Osteocyte (in vitro differentiated cells): ENCODE measurements at places on chromosomes 12 and 14.

- no peak for DNase-seq
- H3K36me3 ChIP-seq = no peaks in the 10 kb centered on the region
- H3K4me1 ChIP-seq = no peaks in the 10 kb centered on the region
- no peak overlapping the region for H3K4me3 ChIP-seq
Measured at GRCh38 chr12:101414533-101415119, 7.1 kb upstream of the ARL1 start.

GRCh38 chr12:131856366-131857097, 28.3 kb downstream of the MMP17 start:
- H3K36me3 ChIP-seq = no peaks in the 10 kb centered on the region
- DNase-seq = no peak
- peaks cover 25% of the 10 kb centered on the region for H3K4me1 ChIP-seq
- H3K4me3 ChIP-seq = no peak overlapping the region
- H3K27ac ChIP-seq = no peak overlapping the region

GRCh38 chr12:74801625-74802024, 264.0 kb downstream of the ATXN7L3B start:
- no peak overlapping the region for H3K27ac ChIP-seq
- no peaks in the 10 kb centered on the region for H3K36me3 ChIP-seq
- H3K4me3 ChIP-seq = no peak overlapping the region
- H3K4me1 ChIP-seq = no peaks in the 10 kb centered on the region

DNA sequence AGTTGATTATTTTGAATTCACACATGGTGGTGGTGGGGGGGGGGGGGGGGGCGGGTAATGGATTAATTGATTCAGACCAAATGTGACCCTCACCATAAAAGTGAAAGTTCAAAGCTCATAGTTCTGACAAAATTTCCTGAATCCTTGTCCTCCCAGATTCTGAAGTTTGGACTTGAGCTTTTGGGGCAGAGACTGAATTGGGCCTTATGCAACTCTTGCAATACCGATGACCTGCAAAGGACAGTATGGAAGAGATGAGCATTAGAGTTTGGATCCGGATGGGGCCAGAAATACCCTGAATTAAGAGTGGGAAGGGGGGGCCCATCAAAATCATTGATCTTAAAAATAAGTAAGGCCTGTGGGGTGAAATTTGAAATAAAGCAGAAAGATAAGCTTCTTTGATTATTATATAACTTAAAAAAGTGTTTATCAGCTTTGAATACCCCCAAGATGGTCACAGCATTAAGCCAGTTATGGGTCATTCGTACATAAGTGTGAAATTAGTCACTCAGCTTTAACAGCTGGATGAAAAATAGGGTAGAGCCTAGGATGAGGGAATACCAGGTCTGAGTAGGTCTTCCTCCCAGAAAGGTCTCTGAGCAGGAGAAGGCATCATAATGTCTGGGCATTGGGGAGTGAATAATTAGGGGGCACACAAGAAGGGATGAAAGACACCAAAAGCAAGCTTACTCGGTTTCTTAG, 2.1 kb upstream of the PYGL start:
- H3K36me3 ChIP-seq = no peaks in the 10 kb centered on the region
- peaks cover 29% of the 10 kb centered on the region for H3K4me1 ChIP-seq
- H3K4me3 ChIP-seq = no peak overlapping the region
- no peak for DNase-seq

DNA sequence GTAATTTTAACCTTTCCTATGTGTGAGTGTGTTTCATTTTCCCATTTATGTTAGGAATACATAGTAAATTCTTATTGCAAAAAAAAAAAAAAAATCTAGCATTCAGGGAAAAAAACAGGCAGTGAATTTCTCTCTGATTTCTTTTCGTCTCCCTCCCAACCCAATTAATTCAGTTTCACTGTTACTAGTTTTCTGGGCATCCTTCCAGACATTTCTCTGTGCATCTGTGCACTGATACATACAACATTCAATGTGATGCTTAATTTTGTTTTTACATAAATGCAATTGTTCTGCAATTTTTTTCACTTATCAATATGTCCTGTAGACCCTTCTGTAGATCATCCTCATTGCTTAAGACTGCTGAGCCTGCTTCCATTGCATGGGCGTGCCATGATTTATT, 694.3 kb upstream of the TBX3 start:
- H3K36me3 ChIP-seq = peaks cover 1% of the 10 kb centered on the region
- H3K4me3 ChIP-seq = no peak overlapping the region
- no peak overlapping the region for H3K27ac ChIP-seq
- peaks cover 29% of the 10 kb centered on the region for H3K27me3 ChIP-seq

GRCh38 chr12:26623136-26623535, 209.9 kb downstream of the ITPR2 start:
- no peak for DNase-seq
- no peak overlapping the region for H3K27ac ChIP-seq
- H3K4me1 ChIP-seq = no peaks in the 10 kb centered on the region
- H3K36me3 ChIP-seq = peaks cover 22% of the 10 kb centered on the region

GRCh38 chr14:81765651-81766275, 232.1 kb upstream of the SEL1L start:
- H3K27me3 ChIP-seq = no peaks in the 10 kb centered on the region
- no peak overlapping the region for H3K27ac ChIP-seq
- H3K36me3 ChIP-seq = no peaks in the 10 kb centered on the region

- no peaks in the 10 kb centered on the region for H3K4me1 ChIP-seq
- H3K27ac ChIP-seq = no peak within 1 kb of the TSS
- H3K36me3 ChIP-seq = no peaks in the 10 kb centered on the region
- H3K27me3 ChIP-seq = peaks cover 3% of the 10 kb centered on the region
Measured at GRCh38 chr12:69698769-69699540, at the start of gene BEST3. TSS of gene BEST3 (minus strand) at chr12:69699303. CDS start at chr12:69697798, 1,505 bp downstream.

DNA sequence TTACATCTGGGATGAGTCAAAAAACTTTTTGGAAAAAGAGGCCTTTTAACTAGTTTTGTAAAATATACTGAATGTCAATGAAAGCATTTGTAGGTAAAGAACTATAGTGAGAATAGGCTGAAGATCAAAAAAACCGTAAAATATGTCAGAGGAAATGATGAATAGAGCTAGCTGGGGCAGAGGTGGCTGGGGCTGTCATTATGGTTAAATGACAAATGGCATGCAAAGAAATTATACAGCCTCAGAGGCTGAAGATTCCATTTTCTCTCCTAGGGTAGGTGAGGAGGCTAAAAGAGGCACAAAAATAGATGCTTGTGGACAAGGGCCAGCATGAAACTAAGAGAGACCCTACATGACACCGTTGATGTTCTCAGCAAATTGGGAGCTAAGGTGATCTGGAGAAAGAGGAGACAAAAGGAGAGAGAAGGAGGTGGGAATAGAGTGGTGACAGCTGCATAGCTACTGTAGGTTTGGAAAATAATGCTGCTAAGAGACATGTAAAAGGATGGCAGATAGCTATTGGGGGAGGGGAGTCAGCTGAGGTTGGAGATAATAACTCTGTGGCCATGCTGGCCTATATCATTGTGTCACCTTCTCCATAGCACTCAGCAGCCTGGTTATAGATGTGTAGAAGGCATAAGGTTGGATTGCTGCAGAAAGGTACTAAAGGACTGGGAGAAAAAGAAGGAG, 63.8 kb downstream of the ABCC9 start:
- no peaks in the 10 kb centered on the region for H3K4me1 ChIP-seq
- no peak overlapping the region for H3K4me3 ChIP-seq
- peaks cover 26% of the 10 kb centered on the region for H3K27me3 ChIP-seq
- H3K27ac ChIP-seq = no peak overlapping the region
- DNase-seq = no peak

DNA sequence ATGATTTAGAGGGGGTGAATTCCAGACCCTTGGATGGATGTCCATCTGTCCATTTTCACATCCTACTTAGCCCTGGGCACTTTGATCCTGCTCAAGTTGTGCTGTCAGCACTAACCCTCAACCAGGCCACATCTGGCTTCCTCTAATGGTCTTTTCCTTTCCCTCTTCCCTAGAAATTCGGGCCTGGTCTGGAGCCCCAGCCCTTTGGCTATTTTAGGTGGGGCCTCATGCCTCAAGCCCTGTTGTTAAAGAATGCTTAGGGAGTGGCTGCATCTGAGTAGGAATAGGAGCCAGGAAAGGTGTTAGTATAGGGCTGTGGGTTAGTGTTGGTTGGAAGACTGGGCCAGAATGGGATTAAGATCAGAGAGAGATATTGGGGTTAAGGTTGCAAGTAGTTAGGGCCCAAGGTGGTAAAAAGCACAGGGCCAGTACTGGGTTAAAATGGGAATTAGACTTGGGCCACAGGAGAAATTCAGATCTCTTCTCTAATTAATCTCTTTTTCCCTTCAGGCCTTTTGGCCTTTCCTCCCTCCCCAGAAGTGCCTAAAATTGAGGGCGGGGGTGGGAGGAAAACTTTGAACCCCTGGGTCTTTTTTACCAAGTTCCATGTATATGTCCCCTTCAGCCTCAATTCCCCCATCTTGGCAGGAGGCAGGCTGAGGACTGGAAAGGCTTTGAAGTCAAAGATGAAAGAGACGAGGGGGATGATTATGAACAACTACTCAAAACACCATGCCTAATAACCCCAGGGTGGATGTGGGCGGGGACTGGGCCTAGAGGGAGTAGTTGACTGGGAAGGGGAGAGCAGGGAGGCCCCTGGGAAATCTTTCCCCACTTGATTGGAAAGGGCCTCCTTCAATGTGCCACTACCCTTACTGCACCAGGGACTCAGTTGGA, 4.0 kb upstream of the ZNF385A start:
- H3K4me3 ChIP-seq = no peak overlapping the region
- H3K4me1 ChIP-seq = peaks cover 28% of the 10 kb centered on the region
- no peaks in the 10 kb centered on the region for H3K36me3 ChIP-seq
- no peaks in the 10 kb centered on the region for H3K27me3 ChIP-seq

DNA sequence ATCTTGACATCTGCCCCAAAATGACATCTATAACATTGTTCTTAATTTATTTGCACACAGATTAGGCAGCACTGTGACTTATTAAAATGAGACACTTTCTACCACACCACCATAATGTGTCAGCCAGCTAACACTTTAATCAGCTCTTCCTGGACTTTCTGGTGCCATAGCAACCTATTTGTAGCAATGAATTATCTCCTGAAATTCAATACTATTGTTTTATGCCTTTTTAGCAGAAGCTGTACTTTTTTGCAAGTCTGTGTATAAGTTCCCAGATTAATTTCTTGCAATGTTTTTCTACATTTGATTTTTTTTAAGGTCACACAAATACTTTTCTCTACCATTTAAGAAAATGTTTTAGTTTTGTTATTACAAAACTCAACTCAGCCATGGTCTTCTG, 72.8 kb upstream of the SAV1 start:
- H3K27me3 ChIP-seq = no peaks in the 10 kb centered on the region
- peak overlapping the region; percentile 93 for H3K27ac ChIP-seq

DNA sequence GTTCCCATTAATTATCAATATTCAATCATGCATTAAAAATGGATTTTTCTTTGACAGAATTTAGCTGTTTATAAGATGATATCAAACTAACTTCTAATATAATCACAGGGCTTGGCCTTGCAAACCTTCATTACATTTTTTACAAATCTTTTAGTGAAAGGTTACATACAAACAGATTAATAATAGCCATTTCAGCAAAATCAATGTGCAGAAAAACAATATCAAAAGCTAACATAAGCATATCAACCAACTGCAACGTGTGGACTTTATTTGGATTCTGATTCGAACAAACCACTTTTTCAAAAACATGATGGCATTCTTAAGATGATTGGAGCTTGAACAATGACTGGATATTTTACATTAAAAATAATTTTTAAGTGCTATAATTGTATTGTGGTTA, 93.6 kb downstream of the OTX2 start:
- H3K4me1 ChIP-seq = no peaks in the 10 kb centered on the region
- H3K36me3 ChIP-seq = no peaks in the 10 kb centered on the region
- H3K4me3 ChIP-seq = no peak overlapping the region
- no peak for DNase-seq

GRCh38 chr14:102233081-102233480, 71.9 kb downstream of the MOK start:
- DNase-seq = no peak
- H3K27ac ChIP-seq = no peak overlapping the region
- H3K27me3 ChIP-seq = no peaks in the 10 kb centered on the region
- H3K4me1 ChIP-seq = no peaks in the 10 kb centered on the region
- H3K36me3 ChIP-seq = no peaks in the 10 kb centered on the region

GRCh38 chr12:13042666-13043230, 1.4 kb upstream of the FAM234B start:
- no peak overlapping the region for H3K27ac ChIP-seq
- peaks cover 7% of the 10 kb centered on the region for H3K27me3 ChIP-seq
- no peaks in the 10 kb centered on the region for H3K36me3 ChIP-seq
- H3K4me1 ChIP-seq = peaks cover 29% of the 10 kb centered on the region
- H3K4me3 ChIP-seq = peak overlapping the region; percentile 79
- DNase-seq = no peak

- no peaks in the 10 kb centered on the region for H3K4me1 ChIP-seq
- no peaks in the 10 kb centered on the region for H3K36me3 ChIP-seq
- peak; percentile 49 for DNase-seq
- H3K27ac ChIP-seq = no peak overlapping the region
- peaks cover 12% of the 10 kb centered on the region for H3K27me3 ChIP-seq
- H3K4me3 ChIP-seq = no peak overlapping the region
Measured at GRCh38 chr12:3684449-3685051, 68.4 kb downstream of the CRACR2A start.

GRCh38 chr12:68185598-68185997, 26.1 kb upstream of the IFNG start:
- H3K4me1 ChIP-seq = peaks cover 7% of the 10 kb centered on the region
- no peaks in the 10 kb centered on the region for H3K36me3 ChIP-seq
- no peak overlapping the region for H3K4me3 ChIP-seq
- no peak for DNase-seq
- peaks cover 62% of the 10 kb centered on the region for H3K27me3 ChIP-seq

DNA sequence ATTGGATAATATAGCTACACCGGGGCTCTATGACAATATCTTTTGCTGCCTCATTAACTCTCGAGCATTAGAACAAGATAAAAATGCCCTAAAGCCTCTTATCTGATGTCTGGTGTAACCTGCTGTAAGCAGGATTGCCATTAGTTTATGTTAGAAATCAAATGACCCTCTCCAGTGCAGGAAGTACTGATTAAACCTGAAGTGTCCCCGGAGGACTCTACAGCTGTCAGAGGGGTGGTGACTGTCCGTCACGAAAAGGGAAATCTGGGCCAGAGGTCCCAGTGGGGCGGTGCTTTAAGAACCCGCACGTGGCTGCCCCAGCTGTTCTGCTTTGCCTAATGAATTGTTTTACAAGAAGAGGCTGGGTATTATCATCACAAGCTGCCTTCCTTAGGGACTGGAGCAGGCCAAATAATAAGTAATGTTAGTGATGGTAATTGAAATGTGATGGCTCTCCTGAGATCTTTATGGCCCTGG, 55.7 kb downstream of the LIN52 start:
- no peak for DNase-seq
- H3K4me3 ChIP-seq = no peak overlapping the region
- no peaks in the 10 kb centered on the region for H3K27me3 ChIP-seq
- H3K36me3 ChIP-seq = peaks cover 15% of the 10 kb centered on the region
- H3K4me1 ChIP-seq = peaks cover 2% of the 10 kb centered on the region

- H3K27ac ChIP-seq = no peak overlapping the region
- peaks cover 18% of the 10 kb centered on the region for H3K4me1 ChIP-seq
- no peaks in the 10 kb centered on the region for H3K36me3 ChIP-seq
- no peaks in the 10 kb centered on the region for H3K27me3 ChIP-seq
Measured at GRCh38 chr14:68823434-68824206, 30.8 kb upstream of the ZFP36L1 start.

DNA sequence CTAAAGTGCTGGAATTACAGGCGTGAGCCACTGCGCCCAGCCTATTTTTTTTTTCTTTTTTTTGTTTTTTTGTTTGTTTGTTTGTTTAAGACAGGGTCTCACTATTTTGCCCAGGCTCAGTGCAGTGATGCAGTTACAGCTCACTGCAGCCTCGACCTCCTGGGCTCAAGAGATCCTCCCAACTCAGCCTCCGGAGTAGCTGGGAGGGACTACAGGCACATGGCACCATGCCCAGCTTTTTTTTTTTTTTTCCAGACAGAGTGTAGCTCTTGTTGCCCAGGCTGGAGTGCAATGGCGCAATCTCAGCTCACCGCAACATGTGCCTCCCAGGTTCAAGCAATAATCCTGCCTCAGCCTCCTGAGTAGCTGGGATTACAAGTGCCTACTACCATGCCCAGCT, 5.8 kb upstream of the ITFG2 start:
- no peak for DNase-seq
- no peak overlapping the region for H3K27ac ChIP-seq
- H3K27me3 ChIP-seq = no peaks in the 10 kb centered on the region
- H3K36me3 ChIP-seq = peaks cover 13% of the 10 kb centered on the region
